Activated CD8-positive, alpha-beta memory T cell treated with anti-CD3 and anti-CD28 coated beads for 4 hours (primary cell): ENCODE measurements at places on chromosomes 1 and 21.

- no peak for DNase-seq
These were observed 337.3 kb downstream of the PRDM2 start for GRCh38 chr1:14037101-14037847.

DNA sequence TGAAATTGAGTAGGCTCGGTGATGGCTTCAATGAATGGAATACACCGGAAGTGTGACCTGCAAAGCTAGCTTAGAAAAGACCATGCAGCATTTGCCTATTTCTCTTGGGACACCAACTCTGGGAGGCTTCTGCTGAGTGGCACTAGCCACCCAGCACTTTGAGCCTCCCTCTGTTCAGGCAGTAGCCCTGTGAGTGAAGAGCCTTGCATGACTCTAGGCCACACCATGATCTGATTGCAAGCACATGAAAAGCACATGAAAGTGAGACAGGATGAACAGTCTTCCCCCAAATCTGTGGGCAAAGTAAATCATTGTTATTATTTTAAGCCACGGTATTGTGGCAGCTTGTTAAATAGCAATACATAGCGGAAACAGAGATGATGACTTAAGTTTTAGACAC, 2.8 kb downstream of the CD48 start:
- no peak for DNase-seq

GRCh38 chr1:207302618-207303393, 18.7 kb upstream of the CD55 start:
- DNase-seq = no peak

DNA sequence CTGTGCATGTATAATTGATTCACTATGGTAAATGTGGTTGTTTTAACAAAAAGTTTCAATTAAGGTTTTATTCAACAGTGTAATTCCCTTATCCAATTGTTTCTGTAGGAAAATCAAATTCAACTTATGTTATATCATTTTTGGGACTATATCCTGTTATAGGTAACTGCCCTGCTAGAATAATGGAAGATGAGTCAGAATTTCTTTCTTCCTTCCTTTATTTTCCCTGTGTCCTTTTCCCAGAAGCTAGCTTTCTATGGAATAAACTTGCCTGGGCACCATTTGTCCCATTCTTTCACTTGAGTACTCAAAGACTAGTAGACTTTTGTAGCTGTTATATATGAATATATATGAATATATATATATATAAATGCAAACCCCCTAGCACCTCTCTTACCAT, 301.3 kb downstream of the TM2D1 start:
- no peak for DNase-seq

DNA sequence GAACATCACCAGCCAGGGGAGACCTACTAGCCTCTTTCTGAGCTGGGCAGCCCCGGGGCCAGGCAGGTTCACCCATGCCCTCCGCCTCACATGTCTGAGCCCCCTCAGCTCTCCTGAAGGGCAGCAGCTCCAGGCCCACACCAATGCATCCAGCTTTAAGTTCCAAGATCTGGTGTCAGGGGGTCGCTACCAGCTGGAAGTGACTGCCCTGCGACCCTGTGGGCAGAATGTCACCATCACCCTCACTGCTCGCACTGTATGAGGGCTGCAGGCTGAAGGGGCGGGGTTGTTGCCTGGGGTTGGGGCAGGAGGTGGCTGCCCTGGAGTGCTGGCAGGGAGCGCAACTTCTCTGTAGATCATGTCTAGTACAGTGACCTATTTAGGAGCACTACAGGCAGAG, 8.5 kb upstream of the PTPN7 start:
- no peak for DNase-seq

- no peak for DNase-seq
These were observed 9.2 kb downstream of the MEF2D start for GRCh38 chr1:156491151-156491949.
